ENCODE measurements at places on chromosomes 13 and 19.

DNA sequence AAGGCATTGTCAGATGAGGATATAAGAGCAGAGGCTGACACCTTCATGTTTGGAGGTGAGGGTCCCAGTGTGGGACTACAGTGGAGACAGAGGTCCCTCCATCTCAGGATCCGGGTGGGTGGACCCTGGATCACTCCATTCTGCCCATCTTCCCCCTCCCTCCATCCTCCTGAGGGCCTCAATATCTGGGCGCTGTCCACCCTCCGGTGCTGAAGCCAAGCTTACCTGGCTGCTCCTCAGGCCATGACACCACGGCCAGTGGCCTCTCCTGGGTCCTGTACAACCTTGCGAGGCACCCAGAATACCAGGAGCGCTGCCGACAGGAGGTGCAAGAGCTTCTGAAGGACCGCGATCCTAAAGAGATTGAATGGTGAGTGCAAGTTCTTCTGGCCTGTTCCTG is 11.9 kb downstream of the CYP4F12 start:
- DNase-seq: no peak

DNA sequence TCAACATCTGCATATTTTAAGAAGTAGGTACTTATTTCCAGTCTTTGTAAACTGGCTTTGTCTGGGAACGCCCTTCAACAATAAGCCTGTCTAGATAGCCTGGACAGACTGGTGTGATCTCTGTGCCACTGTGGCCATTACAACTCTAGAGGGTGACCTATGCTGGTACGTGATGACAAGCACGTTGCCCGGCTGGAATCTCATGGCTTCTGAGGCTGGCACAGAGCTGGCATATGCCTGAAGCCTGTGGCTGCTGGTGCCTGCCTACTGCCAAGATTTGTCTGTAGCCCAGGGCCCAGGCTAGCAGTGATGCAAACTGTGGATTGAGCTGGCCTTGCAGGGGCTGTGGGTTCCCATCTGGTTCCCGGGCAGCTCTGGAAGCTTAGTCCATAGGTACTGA is 34.0 kb downstream of the IGFL3 start:
- no peak for DNase-seq

DNA sequence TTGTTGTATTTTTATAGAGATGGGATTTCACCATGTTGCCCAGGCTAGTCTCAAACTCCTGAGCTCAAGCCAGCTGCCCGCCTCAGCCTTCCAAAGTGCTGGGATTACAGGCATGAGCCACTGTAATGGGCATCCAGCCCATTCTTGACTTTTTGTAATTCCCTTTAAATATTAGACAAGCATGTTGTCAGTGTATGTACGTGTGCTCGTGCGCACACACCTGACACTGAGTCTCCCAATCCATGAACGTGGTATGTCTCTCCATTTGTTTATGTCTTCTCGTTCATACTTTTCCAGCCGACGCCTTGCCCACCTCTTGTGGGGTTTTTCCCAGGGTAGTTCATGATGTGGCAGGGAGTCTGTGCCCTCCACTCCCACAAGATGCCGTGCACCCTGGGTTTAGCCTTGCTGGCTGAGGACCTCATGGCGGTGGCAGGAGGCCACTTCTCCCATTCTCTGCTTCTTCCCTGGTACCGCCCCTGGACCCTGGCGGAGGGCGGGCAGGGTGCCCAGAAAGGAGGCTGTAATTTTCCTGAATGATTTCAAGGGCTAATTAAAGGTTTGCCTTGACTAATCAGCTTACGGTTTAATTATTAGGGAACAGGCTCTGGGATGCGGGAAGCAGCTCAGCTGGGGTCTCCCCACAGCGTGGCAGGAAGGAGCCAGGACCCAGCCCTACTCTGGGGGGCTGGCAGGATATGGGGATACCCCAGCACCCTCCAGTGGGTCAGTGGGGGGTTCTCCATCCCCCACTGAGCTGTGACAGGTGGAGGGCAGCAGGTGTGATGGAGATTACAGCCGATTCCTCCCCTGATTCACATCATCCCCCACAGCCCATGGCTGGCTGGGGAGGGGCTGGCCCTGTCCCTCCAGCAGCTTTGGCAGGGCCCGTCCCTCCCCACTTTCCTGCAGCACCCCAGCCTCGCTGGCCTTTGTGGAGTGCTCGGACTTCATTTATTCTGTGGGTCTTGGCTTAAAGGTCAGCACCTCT is 12.9 kb downstream of the PAK4 start:
- no peak for DNase-seq

DNA sequence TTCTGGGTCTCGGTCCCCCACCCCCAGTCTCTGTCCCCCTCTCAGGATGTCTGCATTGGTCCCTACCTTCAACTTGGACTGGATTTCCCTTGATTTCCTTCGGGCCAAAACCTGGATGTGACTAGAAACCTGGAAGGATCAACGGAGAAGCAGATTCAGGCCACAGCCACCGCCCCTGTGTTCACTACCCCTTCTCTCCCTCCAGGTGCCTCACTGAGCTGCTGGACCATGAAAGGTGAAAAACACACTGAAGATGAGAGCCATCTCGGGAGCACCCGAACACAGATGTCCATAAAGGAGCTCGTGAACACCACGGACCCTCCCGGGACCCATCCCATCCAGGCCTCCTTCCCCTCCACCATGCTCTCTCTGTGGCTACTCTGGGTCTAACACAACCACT is 5.0 kb downstream of the TEAD2 start:
- DNase-seq: no peak

- no peak for DNase-seq
Measured at GRCh38 chr19:19304186-19304965, 15.9 kb downstream of the SUGP1 start.

GRCh38 chr19:4504891-4505569 is 13.3 kb downstream of the PLIN4 start:
- DNase-seq: no peak
